OCI-LY7 (cell line): ENCODE measurements at places on chromosomes 1 and 21. TPM values are rescaled to one million over a fixed set of nuclear protein-coding genes. Genes with fewer than 3 reads are reported as not detected.
A peak's percentile ranks its signal among the peaks of the same experiment; 100 is the strongest.

DNA sequence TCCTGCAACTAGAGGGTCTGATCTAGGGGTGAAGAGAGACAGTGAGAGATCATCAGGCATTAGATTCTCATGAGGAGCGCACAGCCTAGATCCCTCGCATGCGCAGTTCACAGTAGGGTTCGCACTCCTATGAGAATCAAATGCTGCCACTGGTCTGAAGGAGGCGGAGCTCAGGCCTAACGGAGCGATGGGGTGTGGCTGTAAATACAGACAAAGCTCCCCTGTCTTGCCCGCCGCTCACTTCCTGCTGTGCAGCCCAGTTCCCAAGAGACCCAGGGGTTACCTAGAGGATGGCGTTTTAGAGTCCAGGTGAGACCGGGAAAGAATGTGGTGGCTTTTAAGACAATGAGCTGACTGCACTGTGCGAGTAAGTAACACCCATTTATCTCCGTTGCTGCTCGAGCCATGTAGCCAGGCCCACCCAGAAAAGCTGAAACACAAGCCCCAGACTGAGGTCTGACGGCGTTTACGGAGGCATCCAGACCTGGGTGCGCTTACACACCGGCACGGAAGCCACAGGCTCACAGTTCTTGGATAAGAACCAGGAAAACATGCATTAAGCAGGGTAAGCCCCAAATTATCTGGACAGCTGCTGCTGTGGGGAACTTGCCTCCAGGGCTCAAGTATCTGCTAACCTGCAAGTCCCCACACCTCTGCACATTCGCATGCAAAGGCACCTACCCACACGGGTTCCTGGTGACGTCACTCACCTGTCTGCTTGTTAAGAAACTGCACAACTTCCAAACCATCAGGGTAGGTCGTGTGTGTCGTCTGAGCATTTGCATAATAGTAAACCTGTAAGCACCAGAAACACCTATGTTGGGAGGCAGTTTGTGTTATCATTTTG, 12.5 kb downstream of the TCP10L start:
- DNase-seq, result peak; percentile 44

WRAP73 gene
- total RNA-seq, result 32.9 and 34.7 TPM in 2 replicates

GRCh38 chr21:46155514-46156377, at the start of gene FTCD:
TSS of gene FTCD (minus strand) at chr21:46155579. CDS start at chr21:46155523, 56 bp downstream.
- DNase-seq, result no peak

CYP4X1 gene
- not detected in 2 replicates for total RNA-seq

GRCh38 chr1:59751004-59751395, 63.7 kb upstream of the HOOK1 start:
- DNase-seq, result no peak
